ENCODE measurements at places on chromosomes 3 and 15. TPM values are rescaled to one million over a fixed set of nuclear protein-coding genes. Genes with fewer than 3 reads are reported as not detected.

The ARPC4 gene
- 200 TPM for polyA plus RNA-seq

The SCN11A gene
- polyA plus RNA-seq = 0.05 TPM

GRCh38 chr3:81760215-81760614 is 1.2 kb downstream of the GBE1 start:
- DNase-seq = no peak

DNA sequence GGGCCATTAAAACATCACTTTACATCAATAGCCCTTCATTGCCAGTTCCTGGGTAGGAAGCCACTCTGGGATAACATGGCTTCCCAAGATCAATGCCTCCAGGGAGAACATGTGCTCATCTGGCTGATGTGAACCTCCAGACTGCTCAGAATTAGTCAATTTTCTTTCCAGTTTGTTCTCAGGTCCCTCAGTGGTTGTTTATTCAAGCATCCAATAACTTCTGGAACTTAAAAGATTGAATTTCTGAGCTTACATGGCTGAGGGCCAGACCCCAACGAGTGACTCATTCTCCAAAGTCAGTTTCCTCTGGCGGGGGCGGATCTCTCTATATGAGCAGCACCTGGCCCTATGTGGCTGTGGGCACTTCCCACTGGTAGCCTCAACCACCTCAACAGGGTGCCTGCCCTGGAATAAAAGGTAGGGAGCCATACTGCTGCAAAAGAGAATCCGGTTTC is 34.0 kb downstream of the LYZL4 start:
- peak; percentile 24 for DNase-seq

DNA sequence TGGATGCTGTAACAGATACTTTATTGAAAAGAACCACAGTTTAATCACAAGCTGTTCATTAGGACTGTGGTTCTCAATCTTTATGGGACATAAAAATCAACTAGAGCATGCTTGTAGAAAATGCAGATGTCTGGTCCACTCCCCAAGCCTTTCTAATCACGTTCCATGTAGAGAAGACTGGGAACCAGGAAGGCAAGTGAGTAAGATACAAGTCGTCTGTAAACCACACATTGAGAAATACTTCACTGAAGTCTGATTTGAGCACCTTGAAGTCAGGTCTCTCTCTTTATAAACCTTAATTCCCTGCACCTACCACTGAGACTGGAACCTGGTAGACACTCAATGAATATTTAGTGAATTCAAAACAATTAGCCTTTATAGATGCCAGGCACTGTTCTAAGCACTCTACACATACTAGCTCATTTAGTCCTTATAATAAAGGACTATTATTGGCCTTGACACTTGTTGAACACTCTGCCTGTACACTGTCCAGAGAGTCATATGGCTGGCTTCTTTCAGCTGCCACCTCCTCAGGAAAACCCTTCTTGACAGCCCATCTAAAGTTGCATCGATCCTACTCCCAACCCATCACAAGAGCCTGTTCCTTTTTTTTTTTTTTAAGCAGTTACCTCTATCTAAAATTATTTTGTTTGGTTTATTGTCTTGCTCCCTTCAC is 59.0 kb upstream of the CMSS1 start:
- DNase-seq = no peak

All from AG04450 (cell line).